ENCODE measurements at places on chromosomes 3 and 15.

GRCh38 chr3:185677146-185677829, 91.2 kb downstream of the SENP2 start:
- no peak for DNase-seq

- DNase-seq = no peak
Observed at GRCh38 chr3:52614689-52615088, 71.0 kb downstream of the PBRM1 start.

- no peak for DNase-seq
Observed at GRCh38 chr15:92662762-92663161, 7.2 kb upstream of the FAM174B start.

- DNase-seq = no peak
Observed at GRCh38 chr3:197181741-197182140, 116.7 kb downstream of the DLG1 start.

GRCh38 chr3:168956076-168956475, 707.4 kb downstream of the MECOM start:
- no peak for DNase-seq

DNA sequence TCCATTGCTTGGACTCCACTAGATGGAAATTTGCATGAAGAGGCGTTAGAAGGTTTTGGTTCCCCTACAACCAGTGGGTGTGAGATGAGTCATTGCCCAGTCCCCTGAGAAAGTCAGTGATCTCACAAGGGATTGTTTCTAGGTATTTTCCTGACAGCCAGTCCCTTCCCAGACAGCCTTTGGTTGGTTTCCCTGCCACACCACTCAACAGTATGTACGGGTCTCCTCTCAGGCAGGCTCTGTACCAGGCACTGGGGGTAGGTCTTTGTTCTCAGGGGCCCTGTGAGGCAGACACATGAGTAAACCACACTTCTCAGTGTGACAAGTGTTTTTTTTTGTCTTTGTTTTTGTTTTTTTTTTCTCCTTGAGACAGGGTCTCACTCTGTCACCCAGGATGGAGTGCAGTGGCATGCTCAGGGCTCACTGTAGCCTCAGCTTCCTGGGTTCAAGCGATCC, 4.0 kb downstream of the LAMP3 start:
- no peak for DNase-seq

GRCh38 chr15:29812384-29812694, 9.9 kb downstream of the TJP1 start:
- no peak for DNase-seq

- DNase-seq = no peak
Observed at GRCh38 chr3:159953325-159954085, 35.1 kb upstream of the IL12A start.

- DNase-seq = no peak
Observed at GRCh38 chr15:76206325-76206976, 104.8 kb downstream of the ETFA start.

DNA sequence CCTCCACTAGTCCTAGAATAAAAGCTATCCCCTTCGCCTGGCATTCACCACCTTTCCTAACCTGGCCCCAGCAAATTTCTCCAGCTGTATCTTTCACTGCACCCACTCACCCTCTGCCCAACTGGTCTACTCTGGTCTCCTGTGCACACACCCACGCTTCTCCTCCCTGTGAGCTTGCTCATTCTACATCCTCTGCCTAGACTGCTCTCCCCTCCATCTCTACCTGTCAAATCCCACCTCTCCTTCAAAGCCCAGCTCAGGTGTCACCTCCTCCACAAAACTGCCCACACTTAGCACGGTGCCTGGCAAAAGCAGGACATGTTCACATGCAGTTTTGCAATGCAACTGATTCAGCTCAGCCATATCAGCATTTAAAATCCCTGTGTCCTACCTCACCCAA, 45.8 kb upstream of the NTRK3 start:
- no peak for DNase-seq

GRCh38 chr15:77738441-77739302, 106.0 kb upstream of the LINGO1 start:
- DNase-seq = no peak

DNA sequence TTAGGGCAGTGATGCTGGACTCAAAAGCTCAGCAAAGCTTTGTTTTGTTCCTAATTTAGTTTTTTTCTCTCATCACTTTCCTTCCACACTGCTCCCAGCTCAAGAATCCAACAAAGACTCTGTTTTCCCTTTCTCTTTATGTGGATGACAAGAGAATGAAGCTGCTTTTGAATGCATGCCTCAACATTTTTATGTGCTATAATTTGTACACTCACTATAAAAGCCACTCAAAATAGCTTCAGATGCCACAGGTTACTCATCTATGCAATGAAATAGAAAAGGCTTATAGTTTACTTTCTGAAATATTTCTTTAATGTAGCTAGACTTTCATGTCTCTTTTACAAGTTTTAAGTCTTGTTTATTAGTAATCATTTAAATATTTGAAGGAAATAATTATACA, 714.9 kb downstream of the OTOL1 start:
- no peak for DNase-seq

GRCh38 chr3:5221701-5222100, 34.2 kb downstream of the EDEM1 start:
- DNase-seq = no peak

- DNase-seq = no peak
Observed at GRCh38 chr15:73777741-73778140, 24.6 kb upstream of the INSYN1 start.

DNA sequence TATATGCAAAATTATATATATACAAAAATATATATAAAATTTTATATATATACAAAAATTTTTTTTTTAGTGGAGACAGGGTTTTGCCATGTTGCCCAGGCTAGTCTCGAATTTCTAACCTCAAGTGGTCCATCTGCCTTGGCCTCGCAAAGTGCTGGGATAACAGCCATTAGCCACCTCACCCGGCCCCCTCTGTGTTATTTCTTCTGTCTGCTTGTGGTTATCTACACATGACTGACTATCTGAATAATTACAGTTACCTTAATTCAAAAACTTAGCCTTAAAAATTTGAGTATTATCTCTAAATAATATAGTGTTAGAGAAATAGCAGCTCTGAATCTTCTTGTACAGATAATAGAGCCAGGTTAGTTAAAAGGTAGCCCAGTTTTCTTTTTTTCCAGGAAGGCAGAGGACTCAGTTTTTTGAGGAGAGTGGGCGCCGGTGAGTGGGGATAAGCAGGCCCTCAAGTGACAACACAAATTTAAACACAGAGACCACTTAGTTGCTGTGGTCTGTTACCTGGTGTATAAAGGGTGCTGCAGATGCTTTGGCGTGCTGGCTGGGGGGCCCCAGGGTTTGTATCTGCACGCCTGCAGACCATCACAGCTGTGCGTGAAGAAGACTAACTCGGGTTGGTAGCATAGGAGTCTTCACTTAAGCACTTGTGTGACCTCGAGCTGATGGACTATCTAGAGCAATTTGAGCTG, 83.7 kb downstream of the TRAK1 start:
- no peak for DNase-seq

Measured in cortex of kidney (tissue), 1 donor.